ENCODE measurements at places on chromosomes 12 and 14. TPM values are rescaled to one million over a fixed set of nuclear protein-coding genes. Genes with fewer than 3 reads are reported as not detected.

The DIO2 gene
- not detected for total RNA-seq

The LBHD2 gene
- not detected for total RNA-seq

The PLCZ1 gene
- not detected for total RNA-seq

The MSI1 gene
- total RNA-seq, result not detected

The GLT8D2 gene
- total RNA-seq, result 15.4 TPM

The DCAF5 gene
- 15.7 TPM for total RNA-seq

The LGR5 gene
- total RNA-seq, result not detected

The ATP23 gene
- total RNA-seq, result 14.7 TPM

The LLPH gene
- 18.5 TPM for total RNA-seq

The GAPDH gene
- total RNA-seq, result 6,486 TPM

The KRT85 gene
- total RNA-seq, result not detected

Measured in hair follicular keratinocyte (primary cell).